ENCODE measurements at places on chromosomes 3 and 15. TPM values are rescaled to one million over a fixed set of nuclear protein-coding genes. Genes with fewer than 3 reads are reported as not detected.

Gene GP5
- 0.25 TPM for total RNA-seq

Gene GOLGA6A
- total RNA-seq = not detected

Gene STRIT1
- not detected for total RNA-seq

Gene PRR20G
- not detected for total RNA-seq

GRCh38 chr3:45054196-45054857 is 28.2 kb downstream of the CLEC3B start:
- no peak overlapping the region for H3K27ac ChIP-seq
- peaks cover 9% of the 10 kb centered on the region for H3K4me1 ChIP-seq
- H3K36me3 ChIP-seq = no peaks in the 10 kb centered on the region
- H3K4me3 ChIP-seq = no peak overlapping the region
- H3K27me3 ChIP-seq = no peaks in the 10 kb centered on the region

- no peak overlapping the region for H3K4me3 ChIP-seq
- H3K27me3 ChIP-seq = no peaks in the 10 kb centered on the region
- no peak for DNase-seq
- H3K27ac ChIP-seq = no peak overlapping the region
- peaks cover 12% of the 10 kb centered on the region for H3K4me1 ChIP-seq
Observed at GRCh38 chr15:31353931-31354330, 27.3 kb downstream of the KLF13 start.

DNA sequence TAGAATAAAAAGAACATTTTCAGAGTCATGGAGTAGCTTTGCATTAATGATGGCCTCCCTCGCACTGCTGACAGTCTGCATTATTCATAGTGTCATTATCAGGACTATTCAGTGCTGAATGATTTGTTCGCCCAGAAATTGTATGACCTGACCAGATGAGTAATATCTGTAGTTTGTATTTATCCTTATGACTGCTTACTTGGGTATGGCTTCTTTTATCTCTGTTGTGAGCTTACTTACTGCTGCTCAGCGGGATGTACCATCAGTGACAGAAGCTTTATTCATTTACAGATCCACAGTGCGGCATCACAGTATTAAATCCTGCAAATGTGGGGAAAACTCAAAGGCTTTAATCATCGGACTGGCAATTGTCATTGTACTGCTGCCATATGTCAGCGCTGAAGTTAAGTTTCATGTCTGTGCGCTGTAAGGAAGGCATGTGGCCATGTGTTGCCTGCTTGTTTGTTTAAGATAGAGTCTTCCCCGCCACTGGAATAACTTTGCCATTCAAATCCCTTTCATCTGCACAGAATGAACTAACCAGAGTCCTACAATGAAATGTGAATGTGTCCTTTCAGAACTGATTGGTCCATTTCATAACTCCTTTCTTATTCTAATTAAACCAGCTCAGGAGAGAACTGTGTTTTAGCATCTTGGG is 262.2 kb downstream of the CHL1 start:
- no peaks in the 10 kb centered on the region for H3K36me3 ChIP-seq
- H3K4me3 ChIP-seq = no peak overlapping the region
- no peak overlapping the region for H3K27ac ChIP-seq
